ENCODE measurements at places on chromosomes 7 and 10. TPM values are rescaled to one million over a fixed set of nuclear protein-coding genes. Genes with fewer than 3 reads are reported as not detected.

The CD36 gene
- 8.9 TPM for total RNA-seq

The AMPH gene
- 22.6 TPM for total RNA-seq

The ADRA2A gene
- total RNA-seq: 2.9 TPM

The MAPK8 gene
- total RNA-seq: 64.7 TPM
